ENCODE measurements at places on chromosomes 16 and 17. TPM values are rescaled to one million over a fixed set of nuclear protein-coding genes. Genes with fewer than 3 reads are reported as not detected.

- peak; percentile 12 for DNase-seq
Measured at GRCh38 chr16:10333321-10334032, 52.4 kb upstream of the ATF7IP2 start.

DNA sequence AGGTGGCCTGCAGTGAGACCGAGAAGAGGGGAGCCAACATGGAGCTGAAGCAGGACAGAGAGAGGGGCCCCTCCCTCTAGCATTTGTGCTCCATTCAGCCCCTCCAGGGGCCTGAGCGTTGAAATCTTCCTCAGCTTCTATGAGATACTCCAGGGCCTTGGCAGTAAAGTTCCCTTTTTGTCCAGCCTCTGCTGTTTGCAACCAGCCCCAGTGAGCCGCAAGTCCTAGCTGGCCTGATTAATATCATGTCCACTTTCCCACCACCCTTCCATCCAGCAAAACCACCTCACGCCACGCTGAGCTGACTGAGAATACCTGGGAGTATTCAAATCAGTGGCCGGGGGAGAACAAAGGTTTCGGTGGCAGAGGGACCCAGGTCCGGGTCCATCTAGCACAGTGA is 11.7 kb upstream of the RPH3AL start:
- no peak for DNase-seq

- no peak for DNase-seq
Measured at GRCh38 chr16:31286421-31287032, 26.8 kb downstream of the ITGAM start.

DNA sequence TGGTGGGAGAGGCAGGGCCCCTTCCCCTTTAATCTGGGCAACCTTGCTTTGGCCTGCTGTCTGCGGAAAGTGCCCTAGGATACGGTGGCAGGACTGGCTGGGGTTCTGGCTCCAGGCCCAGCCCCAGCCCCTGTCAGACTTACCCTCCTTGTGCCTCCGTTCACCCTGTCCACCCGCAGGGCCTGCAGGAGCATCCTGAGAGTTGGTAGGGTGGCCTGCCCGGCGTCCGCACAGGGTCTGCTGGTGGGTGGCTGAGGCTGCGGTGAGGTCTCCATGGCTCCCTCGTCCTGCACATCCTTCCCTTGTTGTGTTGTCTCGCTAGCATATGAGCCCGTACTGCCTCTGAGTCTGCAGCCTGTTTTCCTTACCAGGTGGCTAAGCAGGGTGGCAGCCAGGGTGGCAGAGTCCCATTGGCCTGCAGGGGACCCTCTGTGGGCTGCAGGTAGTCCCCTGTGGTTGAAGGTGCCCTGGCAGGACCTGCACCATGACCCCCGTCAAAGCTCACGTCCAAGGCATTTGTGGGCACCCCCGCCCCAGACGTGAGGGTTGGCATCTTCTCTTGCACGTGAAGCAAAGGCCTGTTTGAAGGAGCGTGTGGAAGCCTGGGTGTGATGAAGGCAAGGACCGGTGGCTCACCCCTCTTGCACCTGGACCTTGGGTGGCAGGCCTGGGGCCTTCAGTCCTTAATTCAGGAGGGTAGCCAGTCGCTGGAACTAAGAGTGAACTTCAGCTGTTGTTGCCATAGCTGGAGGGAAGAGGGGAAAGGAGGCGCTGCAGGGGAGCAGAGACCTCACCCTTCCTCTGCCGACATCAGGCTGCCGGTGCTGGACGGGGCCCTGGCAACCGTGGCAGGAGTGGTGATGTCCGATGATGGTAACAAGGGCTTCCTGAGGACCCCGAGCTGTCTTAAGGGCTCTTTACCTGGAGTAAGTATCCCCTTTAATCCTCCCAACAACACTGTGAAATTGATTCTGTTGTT is 293.7 kb downstream of the SEC14L1 start:
- DNase-seq, result no peak

DNA sequence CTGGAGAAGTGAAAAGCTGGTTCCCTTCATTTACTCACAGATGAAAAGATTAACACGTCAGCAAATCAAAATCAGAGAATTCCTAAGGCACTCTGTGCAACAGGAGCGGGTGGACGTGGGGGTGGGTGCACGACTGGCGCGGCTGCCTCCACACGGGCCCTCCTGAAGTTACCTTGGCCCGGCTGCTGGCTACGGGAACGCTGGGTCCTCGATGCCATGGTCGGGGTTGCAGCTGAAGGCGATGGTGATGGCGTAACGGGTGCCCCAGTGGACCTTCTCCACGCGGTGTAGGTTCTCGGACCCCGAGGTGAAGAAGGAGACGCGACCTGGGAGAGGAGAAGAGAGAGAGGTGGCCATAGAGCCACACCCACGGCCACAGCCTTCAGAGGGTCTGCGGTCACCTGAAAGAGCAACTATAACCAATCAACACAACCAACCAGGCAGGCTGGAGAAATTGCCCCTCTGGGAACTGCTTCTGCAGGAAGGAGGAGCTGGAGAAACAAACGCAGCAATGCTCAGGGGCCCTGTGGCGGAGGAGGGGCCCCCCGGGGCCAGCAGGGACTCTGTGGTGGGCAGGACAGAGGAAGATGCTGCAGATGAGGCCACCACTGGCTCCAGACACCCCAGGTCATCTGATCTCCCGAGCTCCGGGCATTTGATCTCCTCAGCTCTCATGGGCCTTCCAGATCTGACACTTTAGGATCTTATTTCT is 20.8 kb downstream of the UTS2R start:
- no peak for DNase-seq

- DNase-seq, result no peak
Measured at GRCh38 chr16:25395528-25395927, 137.9 kb upstream of the ZKSCAN2 start.

NRN1L gene
- total RNA-seq, result not detected

DNA sequence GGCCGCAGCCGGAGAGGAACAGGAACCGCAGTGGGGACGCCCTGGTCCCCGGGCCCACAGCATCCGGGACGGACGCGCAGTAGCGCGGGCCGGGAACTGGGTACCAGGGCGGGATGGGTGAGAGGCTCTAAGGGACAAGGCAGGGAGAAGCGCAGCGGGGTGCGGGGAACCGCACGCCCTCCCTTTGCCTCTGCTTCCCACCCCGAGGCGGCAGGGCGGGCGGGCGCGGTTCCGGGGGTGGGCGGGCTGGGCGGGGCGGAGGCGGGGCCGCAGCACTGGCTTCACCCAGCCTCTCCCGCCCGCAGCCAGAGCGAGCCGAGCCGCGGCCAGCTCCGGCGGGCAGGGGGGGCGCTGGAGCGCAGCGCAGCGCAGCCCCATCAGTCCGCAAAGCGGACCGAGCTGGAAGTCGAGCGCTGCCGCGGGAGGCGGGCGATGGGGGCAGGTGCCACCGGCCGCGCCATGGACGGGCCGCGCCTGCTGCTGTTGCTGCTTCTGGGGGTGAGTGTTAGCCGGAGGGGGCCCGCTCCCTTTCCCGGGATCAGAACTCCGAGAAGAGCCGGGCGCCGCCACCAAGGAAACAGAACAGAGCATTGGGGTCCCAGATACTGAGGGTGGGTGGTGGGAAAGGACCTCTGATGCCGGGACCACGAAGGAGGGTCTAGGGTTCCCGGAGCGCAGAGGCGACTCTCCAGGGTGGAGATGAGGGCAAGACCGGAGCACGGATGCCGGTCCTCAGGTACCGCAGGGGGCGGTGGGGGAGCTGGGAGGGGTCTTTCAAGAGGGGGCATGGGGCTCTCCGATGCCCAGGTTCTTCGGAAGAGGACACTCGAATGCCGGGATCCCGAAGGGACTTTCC is at the start of gene NGFR:
NGFR (plus strand) TSS at position 308 of the 856 bp plus-strand sequence; CDS start at position 433, 125 bp downstream.
- no peak for DNase-seq

- DNase-seq, result peak; percentile 42
Measured at GRCh38 chr17:55284001-55284884, 19.5 kb downstream of the HLF start.

All from body of pancreas (tissue), 4 donors.